ENCODE measurements at places on chromosomes 6 and 20.

DNA sequence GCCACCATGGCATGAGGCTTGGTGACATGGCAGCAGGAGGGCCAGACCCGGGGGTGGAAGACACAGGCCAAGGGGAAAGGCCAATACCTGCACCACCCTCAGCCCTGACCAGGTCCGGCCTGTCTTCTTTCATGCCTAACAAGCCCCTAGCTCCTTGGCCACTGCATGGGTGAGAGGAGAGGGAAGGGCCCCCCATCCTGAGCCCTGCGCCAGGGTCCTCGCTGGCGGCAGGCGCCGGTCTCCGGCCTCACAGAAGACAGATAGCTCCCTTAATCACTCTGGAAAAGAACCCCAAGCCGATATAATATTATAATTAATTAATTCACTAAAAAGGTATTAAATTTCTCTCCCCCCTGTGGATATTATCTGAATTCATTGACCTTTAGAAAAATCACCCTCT lies 41.4 kb downstream of the MDFI start:
- no peak for DNase-seq

DNA sequence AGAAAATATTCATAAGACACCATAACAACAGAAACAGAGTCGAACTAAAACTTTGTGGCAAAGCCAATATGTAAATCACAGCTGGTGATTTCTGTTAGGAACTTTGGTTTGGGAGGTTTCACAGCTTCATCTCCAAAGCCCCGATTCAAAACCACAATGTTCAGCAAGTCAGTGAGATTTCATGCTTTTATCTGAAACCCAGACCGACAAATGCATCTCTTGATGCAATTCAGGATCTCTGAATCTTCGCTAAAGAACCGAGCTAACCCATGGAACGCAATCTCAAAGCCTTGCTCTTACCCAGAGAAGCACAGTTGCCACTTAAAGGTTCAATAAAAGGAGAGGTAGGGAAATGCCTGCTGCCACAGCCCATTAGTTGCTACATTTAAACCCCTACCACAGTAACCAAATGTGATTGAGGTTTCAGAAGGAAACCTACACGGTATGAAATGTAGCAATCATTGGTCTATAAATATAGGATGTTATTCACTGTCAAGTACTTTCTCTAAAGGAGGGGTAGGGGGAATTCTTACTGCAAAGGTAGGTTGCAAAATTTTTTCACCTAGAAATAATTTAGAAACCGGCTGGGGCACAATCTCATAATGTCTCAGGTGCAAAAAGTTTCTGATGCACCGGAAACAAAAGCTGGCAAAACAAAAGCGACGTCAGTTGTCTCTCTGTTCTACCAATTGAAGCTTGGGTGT lies 381.0 kb upstream of the ARID1B start:
- no peak for DNase-seq

GRCh38 chr6:25014369-25014768 lies 78.6 kb upstream of the RIPOR2 start:
- DNase-seq, result no peak

GRCh38 chr20:37042986-37043972 lies 52.5 kb downstream of the RBL1 start:
- no peak for DNase-seq

- no peak for DNase-seq
Measured at GRCh38 chr20:12086359-12086758, 168.7 kb downstream of the BTBD3 start.

DNA sequence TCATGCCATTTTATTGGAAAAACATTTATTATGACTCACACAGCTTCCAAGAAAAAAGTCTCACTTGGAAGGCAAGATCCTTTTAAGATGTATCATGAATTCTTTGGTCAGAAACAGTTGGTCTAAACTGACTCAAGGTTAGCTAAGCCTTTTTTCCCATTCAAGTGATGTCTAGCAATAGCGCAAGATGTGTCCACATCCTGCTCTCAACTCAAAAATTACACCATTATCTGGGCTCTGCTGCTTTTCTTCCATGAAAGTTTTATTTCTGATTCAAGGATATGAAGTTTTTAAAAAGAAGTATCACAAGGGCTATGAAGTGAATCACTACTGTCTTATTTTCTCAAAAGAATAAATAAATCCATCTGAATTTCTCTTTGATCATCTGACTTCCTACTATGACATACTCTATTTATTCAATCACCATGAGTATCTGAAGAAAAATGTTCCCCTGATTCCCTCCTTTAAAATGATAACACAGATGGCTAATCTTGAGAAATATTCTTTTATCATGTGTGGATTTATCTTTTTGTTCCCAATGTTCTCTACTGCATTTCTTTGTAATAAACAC lies 139.2 kb downstream of the AHI1 start:
- no peak for DNase-seq

DNA sequence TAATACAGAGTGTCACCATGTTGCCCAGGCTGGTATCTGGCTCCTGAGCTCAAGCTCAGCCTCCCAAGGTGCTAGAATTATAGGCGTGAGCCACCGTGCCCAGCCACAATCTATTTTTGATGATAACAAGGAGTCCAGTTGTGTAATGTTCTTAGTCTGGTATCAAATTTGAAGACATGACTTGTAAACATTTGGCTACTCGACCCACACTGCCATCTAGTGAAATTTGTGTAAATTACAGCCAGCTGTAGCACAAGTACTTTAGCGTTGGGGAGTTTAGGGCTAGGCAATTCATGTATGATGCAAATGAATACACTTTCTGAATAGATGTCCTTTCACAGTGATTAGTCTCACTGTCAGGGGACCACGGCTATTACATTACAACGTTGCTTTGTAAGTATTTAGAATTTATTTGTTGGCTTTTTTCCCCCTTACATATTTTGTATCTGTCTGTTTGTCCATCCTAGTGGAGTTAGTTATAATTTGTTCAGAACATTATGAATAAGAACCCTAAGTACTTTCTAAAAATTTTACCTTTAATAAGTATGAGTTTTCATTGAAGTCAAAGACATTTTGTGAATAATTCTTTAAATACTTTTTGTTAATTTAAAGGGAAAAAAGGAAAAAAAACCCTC lies 139.7 kb downstream of the PRDM13 start:
- DNase-seq, result no peak

DNA sequence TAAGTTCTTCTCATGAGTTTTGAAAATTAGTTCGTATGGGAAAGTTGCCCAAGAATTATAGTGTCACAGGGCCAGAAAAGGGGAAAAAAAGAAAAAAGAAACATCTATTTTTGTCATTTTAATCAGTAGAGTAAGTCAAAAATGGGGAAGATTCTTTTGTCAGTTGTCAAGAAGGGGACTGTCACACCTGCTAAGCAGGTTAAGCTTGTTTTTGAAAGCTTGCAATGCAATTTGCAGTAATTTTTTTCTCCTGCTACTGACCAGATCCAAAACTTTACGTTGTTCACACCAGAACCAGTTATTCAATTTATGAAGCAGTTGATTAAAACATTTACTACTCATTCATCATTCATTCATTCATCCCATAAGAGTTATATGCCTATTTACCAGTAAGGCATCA lies 171.4 kb downstream of the SOX4 start:
- DNase-seq, result no peak

DNA sequence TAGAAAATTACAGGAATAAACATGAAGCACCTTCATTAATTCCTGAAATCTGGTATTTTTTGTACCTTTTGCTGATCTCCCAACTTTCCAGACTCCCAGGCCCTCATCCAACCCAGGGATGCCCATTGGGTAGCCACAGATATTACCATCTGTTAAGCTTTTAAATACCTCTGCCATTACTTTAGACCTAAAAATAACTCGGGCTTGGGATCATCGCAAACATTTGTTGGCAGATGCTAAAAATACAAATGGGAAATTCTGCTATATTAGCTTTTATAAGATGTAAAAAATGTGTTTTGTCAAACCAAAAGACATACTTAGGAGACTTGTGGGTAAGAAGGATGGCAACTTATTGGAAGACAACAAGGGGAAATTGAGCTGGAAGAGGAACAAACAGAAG lies 376.1 kb downstream of the CENPW start:
- DNase-seq, result no peak

GRCh38 chr6:139533573-139534471 lies 159.4 kb upstream of the CITED2 start:
- DNase-seq, result no peak

GRCh38 chr6:96499781-96500180 lies 21.8 kb upstream of the UFL1 start:
- DNase-seq, result no peak

- DNase-seq, result no peak
Measured at GRCh38 chr20:4117867-4118266, 102.5 kb upstream of the RNF24 start.

DNA sequence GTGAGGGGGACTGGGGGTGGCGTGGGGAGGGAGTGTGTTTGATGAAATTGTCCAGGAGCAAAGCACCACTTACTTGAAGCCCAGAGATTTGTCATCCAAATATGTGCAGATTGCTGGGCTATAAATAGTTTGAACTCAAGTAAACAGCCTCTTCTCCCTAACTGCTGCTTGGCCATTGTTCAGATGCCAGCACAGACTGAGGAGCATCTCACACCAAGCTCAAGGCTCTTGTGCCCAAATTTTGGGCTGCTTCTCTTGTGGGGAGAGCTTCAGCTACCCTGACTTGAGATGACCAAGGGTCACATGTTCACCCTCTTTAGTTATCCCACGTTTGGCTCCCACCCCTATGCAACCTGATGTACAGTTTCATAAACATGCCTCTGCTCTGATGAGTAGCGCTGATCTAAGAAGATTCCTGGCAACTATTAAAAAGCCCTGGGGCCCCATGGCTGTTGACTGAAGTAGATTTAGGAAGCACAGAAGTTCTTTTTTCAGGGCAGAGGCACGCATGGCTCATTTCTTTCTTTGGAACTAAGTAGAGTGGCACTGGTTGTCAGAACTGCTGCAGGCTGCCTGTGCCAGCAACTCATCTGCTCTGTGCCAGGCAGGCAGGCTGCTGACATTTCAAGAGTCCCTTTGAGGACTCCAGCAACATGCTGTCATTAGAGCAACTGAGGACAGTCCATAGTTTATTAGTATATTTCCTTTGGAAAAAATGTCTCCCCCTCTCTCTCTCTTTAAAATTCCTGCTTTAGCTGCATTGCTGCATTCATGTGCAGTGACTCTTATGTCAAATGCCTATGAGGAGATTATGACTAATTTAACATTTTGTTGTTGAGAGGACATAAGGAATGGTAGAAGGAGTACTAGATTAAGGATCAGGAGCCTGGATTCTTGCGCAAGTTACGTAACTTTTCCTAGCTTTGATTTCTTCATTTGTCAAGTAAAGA lies 9.6 kb upstream of the PKIG start:
- DNase-seq, result no peak

- no peak for DNase-seq
Measured at GRCh38 chr6:34020807-34021553, 124.9 kb downstream of the GRM4 start.

DNA sequence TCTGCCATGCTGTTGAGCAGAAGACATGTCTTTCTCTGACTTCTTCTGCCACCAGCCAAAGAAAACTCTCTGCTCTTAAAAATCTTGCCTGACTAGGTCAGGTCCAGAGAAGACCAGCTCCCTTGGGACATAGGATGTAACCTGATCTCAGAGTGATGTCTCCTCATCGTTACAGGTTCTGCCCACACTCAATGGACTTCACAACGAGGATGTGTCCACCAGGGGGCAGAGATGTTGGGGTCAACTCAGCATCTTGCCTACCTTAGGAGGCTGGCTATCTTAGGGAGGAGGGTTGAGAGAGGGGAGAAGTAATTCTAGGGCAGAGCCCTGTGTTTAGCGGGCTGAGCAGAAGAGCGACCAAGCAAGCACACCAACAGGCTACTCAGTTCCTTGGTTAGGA lies 207.6 kb upstream of the CDH4 start:
- no peak for DNase-seq
